ENCODE measurements at places on chromosomes 6 and 20.

DNA sequence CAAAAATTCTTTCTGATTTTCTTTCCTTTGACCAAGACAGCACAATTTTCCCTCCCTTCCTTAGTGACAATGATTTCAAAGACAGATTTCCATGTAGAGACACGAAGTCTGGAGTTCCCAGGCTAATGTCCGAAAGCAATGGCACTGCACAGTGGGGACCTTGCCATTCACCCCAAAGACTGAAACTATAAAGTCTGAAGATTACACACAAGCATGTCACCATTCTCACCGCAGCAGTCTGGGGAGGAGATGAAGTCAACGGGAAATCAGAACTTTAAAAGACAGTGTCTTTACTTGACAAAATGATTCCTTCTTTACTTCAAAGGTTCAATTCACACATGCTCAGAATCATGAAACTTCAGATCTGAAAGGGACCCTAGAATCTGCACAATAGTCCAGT is 8.3 kb downstream of the B4GALT5 start:
- DNase-seq: no peak

DNA sequence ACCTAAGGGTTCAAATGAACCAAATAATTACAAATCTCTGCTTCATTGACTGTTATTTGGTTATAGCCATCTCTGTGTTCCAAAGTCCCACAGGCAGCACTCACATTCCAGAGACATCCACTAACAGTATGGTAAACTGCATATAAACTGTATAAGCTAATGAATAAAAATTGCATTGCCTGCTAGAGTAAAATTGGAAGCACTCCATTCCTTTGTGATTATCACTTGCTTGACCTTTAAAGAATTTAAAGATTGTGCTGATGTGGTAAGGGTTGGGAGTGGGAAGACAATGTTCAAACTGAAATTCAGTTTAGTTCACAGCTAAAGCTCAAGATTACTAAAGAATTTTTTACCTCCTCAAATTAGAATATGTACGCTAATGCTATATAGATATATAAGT is 31.0 kb upstream of the OSTM1 start:
- DNase-seq: no peak

GRCh38 chr6:5036269-5036668 is 32.4 kb upstream of the RPP40 start:
- no peak for DNase-seq

GRCh38 chr6:99431901-99432300 is 6.8 kb upstream of the PNISR start:
- no peak for DNase-seq

- DNase-seq: no peak
Measured at GRCh38 chr20:44526129-44526528, 4.3 kb upstream of the SERINC3 start.

DNA sequence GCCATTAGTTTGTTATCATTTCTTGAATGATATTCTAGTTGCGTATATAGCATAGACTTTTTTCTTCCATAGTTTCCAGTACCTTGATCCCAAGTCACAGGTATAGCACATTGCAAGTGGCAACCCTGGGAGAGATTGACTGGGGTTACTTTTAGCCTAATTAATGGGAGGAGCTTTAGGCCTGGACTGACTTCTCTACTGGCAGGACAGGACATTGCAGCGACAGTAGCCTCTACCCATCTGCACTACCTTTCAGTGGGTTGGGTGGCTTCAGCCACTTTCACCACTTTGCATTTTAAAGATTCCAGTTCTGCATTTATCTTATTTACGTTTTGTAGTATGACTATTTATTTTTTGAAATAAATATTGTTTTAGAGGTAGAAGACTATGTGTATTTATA is 320.3 kb downstream of the RIMS1 start:
- no peak for DNase-seq

DNA sequence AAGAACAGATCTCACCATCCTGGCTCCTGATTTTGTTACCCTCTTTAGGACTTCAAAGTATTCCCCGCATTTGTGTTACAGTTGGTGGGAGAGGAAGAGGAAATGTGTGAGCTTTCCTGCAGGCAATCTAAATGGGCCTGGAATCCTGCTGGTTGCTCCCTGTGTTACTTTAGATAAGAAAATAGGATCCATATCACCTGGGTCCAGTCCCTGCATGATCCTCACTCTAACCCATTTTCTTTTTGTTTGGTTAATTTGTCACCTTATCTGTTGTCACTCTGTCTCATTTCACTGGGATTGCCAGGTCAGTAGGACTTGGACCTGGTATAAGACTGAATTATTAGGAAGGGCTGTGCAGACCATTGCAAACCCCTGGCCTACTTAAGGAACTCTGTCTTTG is 175.9 kb upstream of the GJE1 start:
- no peak for DNase-seq

- DNase-seq: no peak
Measured at GRCh38 chr6:4129446-4129845, 5.9 kb downstream of the ECI2 start.

DNA sequence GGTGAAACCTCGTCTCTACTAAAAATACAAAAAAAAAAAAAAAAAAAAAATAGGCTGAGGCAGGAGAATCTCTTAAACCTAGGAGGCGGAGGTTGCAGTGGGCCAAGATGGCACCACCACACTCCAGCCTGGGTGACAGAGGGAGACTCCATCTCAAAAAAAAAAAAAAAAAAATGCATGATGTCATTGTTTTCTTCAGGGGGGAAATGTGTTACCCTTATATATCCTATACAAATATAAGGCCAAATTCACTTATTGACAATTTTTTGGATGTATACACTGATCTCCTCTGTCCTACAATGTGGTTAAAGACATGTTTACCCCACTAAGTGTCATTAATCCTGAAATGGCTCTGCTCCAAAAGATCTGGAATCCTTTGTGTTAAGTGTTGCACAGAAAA is 73.1 kb downstream of the TPBG start:
- no peak for DNase-seq

- DNase-seq: no peak
Measured at GRCh38 chr6:81787313-81788068, 35.0 kb upstream of the TENT5A start.

DNA sequence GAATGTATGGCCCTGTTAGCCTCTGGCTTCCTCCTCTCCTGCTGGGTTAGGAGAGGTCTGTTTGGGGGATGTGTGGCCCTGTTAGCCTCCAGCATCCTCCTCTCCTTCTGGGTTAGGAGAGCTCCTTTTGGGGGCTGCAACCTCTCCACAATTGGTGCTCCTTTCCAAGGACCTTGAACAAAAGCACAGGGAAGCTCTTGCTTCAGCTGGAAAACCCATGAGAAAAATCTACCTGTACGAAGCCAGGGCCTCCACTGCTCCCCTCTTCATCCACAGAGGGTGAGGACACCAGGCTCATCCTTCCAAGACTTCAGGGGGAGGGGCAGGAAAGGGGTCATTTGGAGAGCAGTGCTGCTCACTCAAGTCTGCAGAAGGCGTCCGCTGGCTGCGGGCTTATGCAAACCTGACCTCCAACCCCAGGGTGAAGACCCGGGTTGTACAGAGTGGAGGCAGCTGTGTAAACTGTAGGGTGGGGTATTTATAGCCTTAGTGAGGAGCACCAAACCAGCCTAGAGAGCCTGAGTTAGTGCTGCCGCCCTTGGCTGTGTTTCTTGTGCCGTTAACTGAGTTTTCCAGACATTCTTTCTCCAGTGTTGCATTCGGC is 62.1 kb downstream of the SLC24A3 start:
- no peak for DNase-seq

DNA sequence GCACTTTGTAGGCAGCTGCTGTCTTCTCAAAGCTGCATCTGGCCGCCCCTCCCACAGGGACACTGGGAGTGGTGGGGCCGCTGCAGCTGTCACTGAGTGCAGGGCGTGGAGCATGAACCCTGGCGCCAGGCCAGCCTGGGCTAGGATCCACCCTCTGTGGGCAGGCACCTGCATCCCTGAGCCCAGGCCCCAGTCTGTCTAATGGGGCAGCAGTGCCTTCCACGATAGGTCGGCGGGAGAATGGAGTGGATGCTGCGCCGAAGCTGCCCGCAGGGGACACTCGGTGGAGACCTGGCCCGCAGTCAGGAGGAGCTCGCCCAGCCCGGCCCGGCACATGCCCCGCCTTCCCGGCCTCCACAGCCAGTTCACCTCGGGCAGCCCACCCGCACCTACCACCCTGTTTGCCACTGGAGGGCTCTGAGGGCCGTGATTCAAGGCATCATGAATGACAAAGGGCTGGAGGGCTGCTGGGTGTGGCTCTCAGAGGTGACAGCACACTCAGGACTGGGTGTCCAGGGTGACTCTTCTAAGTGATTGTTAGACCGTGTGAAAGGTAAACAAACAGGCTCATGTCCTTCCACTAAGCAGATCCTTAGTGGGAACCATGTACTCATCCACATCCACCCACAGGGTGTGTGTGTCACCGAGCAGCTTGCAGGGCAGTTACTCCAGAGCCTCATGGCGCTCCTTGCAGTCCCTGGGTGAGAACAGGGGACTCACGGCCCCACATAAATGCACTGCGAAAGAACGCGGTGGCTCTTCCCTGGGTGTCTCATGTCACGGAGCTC is 133.9 kb downstream of the AGPAT4 start:
- DNase-seq: no peak

- no peak for DNase-seq
Measured at GRCh38 chr20:10733122-10733521, 59.3 kb upstream of the JAG1 start.

DNA sequence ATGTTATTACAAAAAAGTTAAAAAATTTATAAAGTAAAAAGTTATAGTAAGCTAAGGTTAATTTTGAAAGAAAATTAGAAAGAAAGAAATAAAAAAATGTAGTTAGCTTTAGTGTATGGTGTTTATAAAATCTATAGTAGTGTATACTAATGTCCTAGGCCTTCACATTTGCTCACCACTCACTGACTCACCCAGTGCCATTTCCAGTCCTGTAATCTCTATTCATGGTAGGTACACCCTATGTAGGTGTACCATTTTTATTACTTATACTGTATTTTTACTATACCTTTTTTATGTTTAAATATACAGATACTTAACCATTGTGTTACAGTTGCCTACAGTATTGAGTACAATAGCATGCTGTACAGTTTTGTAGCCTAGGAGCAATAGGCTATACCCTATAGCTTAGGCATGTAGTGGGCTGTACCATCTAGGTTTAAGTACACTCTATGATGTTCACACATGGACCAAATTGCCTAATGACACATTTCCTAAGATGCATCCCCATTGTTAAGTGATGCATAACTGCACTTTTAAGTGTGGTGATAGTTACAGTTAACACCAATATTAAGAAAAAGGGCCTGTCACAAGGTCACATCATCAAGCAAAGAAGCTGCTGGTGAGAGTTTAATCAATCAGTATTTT is 8.0 kb downstream of the CD2AP start:
- no peak for DNase-seq

GRCh38 chr6:85406641-85407075 is 43.2 kb upstream of the NT5E start:
- no peak for DNase-seq

GRCh38 chr6:93341900-93342613 is 77.3 kb downstream of the EPHA7 start:
- no peak for DNase-seq

GRCh38 chr20:23267909-23268308 is 82.7 kb upstream of the NXT1 start:
- DNase-seq: no peak

GRCh38 chr20:45114465-45115385 is at the start of gene WFDC5:
Gene WFDC5 (minus strand): TSS chr20:45115174. CDS start chr20:45115083, 91 bp downstream.
- no peak for DNase-seq

- DNase-seq: no peak
Measured at GRCh38 chr6:146302994-146303393, 240.6 kb upstream of the RAB32 start.

DNA sequence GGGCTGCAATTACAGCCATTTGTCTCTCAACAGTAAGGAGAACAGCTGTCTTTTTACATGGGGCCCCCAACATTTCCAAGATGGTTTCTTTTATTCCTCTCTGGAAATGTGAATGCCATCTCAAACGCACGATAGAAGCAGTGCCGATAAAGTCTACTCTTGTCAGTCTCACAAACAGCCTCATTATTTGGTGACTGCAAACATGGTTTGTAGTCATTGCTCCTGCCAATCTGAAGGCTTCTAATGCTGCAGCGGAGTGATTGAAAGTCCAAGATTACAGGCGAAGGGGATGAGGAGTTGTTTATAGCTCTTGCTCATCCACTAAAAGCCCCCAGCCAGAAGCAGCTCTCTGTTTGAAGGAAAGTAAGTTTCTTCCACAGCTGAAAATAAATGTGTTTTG is 657.1 kb downstream of the CBLN4 start:
- DNase-seq: no peak

DNA sequence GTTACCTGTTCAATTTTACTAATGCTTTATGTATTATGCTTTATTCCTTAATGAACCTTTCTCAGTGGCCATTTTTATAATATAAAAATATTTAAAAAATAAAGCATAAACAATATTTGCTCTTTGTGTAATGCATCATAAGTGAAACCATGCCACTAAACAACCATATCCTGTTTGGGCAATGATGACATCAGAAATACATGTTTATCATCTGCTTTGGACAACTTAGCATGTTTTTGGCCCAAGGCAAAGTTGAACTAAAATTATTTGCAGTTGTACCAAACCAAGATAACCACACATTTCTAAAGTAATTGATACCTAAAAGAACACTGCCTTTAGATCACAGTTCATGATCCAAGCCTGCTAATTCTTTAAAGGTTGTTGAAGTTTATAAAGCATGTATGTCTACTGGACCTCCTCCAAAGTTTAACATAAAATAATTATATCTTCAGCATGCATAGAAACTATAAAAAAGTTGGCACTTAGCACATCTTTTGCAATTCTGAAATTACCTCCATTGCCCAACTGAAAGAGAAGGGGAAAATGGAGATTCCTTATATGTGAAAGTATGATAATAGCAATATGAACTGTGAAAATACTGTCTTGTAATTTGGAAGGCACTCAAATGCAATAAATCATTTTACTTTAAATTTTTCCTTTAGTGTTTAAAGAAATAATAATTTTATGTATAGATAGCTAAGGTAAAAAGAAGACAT is 325.6 kb upstream of the RUNX2 start:
- DNase-seq: no peak

- no peak for DNase-seq
Measured at GRCh38 chr6:104573350-104573749, 286.4 kb downstream of the HACE1 start.

- no peak for DNase-seq
Measured at GRCh38 chr6:111743862-111744692, 129.2 kb downstream of the FYN start.

GRCh38 chr6:152161501-152161900 is 354.0 kb downstream of the ESR1 start:
- no peak for DNase-seq

GRCh38 chr6:31727034-31727716 is 1.9 kb downstream of the DDAH2 start:
- DNase-seq: no peak

DNA sequence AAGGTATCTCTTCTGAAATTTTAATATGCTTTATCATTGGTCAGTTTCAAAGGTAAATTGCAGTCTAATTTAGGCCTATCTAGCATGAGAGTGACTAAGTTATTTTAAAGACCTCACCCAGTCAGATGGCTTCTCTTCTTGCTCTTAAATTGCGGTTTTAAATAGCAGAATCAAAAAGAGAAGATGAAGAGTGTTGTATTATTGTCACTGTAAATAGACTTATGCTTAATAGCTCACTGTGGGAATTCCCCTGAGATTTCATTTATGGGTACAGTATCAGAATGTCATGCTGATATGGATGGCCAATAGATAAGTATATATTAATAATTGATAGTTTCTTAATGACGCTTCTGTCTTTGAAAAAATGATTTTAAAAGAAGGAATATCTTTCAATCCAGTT is 35.7 kb downstream of the AIG1 start:
- no peak for DNase-seq

- no peak for DNase-seq
Measured at GRCh38 chr20:34820805-34821578, 4.5 kb downstream of the NCOA6 start.

GRCh38 chr6:43355862-43356590 is 13.4 kb downstream of the ZNF318 start:
- no peak for DNase-seq

GRCh38 chr6:497258-497657 is 105.7 kb downstream of the IRF4 start:
- DNase-seq: no peak

Data from activated CD8-positive, alpha-beta memory T cell treated with anti-CD3 and anti-CD28 coated beads, Interleukin-2, amount 50 U/mL, for 4 hours (primary cell).